SK-N-DZ (cell line): ENCODE measurements at places on chromosomes 7 and 10.

- no peak for DNase-seq
Observed at GRCh38 chr10:43196131-43196980, 58.1 kb downstream of the CSGALNACT2 start.

GRCh38 chr10:11095374-11095801 is 77.7 kb downstream of the CELF2 start:
- no peak for DNase-seq

- peak; percentile 47 for DNase-seq
Observed at GRCh38 chr10:43078175-43078985, 1.5 kb downstream of the RET start.

GRCh38 chr10:79608505-79609375 is 2.0 kb upstream of the SFTPA1 start:
- DNase-seq, result peak; percentile 11

- no peak for DNase-seq
Observed at GRCh38 chr10:106655636-106656035, 508.9 kb downstream of the SORCS1 start.

DNA sequence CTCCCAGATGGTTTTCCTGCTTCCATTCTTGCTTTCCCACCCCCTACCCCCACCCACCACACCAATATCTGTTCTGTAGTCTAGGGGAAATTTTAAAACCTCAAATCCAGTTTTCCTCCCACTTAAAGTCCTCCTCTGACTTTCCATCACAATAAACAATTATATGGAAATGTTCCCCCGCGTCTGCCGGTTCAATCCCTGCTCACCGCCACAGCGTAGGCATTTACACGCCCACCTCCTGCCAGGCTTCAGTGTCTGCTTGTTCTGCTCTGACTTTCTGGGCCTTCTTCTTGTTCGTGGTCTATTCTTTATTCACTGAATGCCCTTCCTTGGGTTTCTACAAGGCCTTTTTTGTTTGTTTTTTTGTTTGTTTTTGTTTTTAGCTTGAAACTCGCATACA is 633.0 kb upstream of the MKI67 start:
- DNase-seq, result no peak

GRCh38 chr10:96665306-96665705 is 55.0 kb downstream of the PIK3AP1 start:
- no peak for DNase-seq

- peak; percentile 21 for DNase-seq
Observed at GRCh38 chr10:75430000-75430763, 1.2 kb upstream of the LRMDA start.

DNA sequence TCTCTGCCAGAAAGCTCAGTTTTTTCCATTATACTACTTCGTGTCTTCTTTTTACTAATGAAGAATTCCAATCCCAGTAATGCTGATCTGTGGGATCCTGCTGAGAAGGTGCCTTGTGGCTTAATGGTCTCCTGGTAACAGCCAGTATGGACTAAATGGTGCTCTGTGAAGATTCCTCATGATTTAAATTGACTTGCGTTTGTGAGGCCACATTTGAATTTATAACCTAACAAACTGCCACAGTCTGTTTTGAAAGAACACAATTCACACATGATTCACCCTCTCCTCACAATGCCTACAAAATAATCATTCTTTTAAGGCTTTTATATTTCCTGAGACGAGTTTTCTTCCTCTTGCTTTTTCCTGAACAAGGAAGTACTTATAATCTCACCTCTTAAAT is 140.0 kb downstream of the MBL2 start:
- DNase-seq, result no peak

- DNase-seq, result no peak
Observed at GRCh38 chr10:97333601-97334369, 744 bp downstream of the FRAT2 start.

- no peak for DNase-seq
Observed at GRCh38 chr7:136266457-136266856, 289.3 kb upstream of the MTPN start.

- DNase-seq, result peak; percentile 25
Observed at GRCh38 chr10:25175527-25176420, 973 bp downstream of the GPR158 start.

DNA sequence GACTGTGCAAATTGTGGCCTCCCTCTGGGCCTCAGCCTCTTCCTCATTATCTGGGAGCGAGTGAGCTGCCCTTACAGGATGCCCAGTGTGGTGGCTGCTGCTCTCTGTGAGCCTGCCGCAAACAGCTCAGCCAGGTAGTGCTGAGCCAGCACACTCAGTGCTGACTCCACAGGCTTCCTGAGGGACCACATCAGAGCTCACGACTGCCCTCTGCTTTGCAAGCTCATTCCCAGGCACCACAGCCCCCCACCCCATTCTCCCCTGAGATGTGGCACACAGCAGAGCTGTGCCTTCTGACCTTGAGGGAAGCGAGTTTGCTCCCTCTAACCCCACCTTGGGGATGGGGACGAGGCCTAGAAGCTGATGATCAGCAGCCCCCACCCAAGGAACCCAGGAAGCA is 230.5 kb upstream of the PPP2R2D start:
- DNase-seq, result no peak

DNA sequence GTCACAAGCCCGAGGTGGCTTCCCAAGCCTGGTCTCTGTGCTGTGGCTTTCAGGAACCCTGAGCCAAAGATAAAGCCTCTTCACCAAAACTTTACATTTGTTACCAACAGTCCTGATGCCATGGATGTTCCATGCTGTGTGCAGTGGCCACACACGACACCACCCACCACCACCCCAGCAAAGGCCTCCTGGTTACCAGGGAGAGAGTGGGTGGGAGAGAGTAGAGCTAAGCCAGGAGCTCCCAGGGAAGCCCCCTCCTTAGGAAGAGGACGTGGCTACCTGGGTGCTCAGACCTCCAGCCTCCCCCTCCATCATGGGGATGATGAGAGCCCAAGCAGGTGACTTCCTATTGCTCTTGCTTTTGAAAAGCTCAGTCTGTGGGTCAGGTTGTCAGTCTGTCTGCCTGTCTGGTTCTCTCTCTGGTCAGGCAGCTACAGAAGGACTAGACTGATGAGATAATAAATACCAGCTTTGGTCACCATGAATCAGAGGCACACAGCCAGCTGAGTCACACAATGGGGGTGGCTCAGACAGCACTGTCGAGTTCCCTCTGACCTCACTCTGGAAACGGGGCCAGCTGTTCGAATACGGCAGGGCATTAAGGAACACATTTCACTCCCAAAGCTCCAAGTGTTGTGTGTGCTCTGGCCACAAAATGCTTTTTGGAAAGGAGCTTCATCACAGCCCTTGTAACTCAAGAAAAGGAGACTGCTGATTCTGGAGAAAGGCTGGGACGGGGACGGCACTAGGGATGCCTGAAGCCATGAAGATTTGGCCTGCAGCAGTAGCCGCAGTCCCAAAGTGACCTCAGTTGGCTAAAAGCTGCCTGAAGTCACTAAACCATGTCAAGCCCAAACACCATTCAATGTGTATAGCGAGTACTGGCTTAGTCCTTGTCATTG is 166.0 kb downstream of the FANK1 start:
- no peak for DNase-seq

DNA sequence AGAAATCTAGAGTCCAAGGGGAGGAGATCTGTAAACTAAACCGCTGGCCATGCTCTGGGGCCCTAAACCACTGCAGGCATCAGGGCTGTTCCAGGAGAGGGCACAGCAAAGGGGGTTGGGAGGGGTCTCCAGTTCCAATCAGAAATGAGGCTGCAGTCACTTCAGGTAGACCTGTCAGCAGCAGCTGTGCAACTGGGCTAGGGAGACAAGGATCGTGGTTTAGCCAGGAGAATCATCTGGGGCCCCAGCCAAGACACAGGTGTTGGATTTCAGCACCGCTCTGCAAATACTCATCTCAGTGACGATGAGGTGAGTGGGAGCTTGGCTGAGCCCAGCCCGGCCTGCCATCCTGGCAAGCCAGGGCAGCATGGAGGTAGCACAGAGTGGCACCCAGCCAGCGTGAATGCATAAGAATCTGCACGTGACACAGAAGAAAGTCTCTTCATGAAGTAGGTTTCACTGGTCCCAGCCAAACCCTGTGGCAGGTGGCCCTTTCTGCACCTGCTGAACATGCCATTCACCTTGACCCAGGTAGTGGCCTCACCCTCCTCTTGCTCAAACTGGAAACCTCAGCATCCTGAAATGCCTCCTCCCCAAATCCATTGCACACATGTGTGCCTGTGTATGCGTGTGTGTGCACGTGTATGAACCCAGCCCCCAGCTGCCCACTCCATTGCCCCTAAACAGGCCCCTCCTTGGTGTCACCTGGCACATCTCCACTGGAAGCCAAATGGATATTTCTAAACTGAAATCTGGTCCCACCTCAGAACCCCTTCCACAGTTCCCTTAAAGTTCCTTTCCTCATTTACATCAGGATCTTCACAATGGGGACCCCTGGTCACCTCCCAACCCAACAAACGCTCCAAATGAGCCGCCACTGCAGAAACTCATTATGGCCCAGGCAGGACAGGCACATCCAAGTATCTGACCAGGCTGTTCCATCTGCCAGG is 9.6 kb downstream of the GPRIN2 start:
- no peak for DNase-seq

DNA sequence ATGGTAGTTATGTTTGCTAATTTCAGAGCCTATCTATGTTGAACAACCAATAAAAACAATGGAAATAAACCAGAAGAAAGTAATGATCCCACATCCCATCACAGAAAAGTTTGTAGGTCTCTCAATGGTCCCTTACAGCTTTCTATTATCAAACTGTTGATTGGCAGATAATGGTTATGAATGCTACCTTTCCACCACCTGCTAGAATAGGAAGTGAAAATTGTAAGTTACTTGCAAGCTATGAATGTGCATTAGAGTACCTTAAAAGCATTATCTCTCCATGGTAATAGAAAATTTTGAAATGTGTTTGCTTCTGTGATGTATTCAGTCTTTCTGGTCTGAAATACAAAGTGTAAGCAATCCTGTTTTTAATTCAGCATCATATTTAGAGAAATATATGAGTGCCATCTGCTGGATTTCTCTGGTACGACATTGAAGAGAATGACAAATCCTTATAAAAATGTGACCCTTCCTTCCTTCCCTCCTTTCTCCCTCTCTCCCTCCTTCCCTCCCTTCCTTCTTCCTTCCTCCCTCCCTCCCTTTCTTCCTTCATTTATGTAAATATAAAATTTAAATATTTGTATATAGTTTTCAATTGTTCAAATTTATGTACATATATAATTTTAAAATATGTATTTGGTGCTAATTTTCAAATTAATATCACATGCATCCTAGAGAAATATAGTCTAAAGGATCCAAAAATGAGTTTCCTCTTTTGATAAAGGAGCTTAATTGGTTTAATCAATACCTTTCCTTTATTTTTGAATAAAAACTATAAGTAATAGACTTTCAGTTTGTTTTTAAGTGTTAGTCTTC is 41.4 kb upstream of the PNLIPRP3 start:
- peak; percentile 57 for DNase-seq

GRCh38 chr7:50795831-50796230 is 13.1 kb upstream of the GRB10 start:
- DNase-seq, result no peak

DNA sequence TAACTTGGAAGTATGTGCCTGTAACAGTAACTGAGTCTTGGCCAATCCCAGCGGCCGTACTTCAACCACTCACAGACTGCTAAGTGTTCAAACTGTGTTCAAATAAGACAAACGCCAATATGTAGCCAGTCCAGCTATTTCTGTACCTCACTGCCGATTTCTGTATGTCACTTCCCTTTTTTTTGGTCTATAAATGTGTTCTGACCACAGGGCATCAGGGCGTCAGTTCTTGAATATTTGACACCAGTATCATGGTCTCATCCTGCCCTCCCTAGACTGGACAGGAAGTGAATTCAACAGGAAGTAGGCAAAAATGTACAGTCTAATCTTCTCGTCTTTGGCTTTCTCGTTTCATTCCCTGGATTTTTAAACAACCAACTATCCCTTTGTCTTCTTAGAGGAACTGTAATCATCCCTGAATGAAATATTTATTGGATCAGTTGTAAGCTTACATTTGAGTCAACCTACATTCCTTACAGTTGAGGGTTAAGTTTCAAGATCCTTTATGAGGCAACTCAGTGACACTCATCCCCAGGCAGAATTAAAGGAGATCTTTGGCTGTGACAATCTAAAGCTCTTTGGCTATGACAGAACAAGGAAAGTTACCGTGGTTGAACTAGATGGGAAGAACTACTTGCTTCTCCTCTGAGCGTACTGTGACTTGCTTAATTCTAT is 232.7 kb downstream of the NSUN6 start:
- DNase-seq, result no peak

DNA sequence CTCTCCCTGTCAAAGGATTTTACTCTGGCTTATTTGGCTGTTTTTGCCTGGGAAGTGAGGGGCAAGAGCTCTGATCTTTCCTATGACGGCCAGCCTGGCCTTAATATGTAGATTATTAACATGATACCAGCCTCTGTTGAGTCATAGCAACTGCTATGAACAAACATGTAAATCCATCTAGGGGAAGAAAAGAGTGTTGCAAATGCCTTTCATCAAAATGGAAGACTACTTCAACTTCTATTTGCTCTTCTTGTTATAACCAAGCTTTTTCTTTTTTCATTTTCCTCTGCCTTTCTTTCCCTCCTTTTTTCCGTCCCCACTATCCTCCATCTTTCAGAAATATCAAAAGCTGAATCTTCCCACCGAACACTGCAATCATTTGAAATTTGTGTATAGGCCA is 46.6 kb downstream of the BTRC start:
- DNase-seq, result no peak
